Spinal cord (tissue), 10 donors: ENCODE measurements at places on chromosomes 5 and 9. TPM values are rescaled to one million over a fixed set of nuclear protein-coding genes. Genes with fewer than 3 reads are reported as not detected.

Gene DBH
- polyA plus RNA-seq, result 2.2 TPM

Gene IFNA2
- not detected for polyA plus RNA-seq

Gene PCDHGA10
- polyA plus RNA-seq, result 21.1 TPM

Gene SPINK13
- 0.30 TPM for polyA plus RNA-seq

Gene FGF18
- polyA plus RNA-seq, result 2.8 TPM

Gene GHR
- polyA plus RNA-seq, result 11.3 TPM

Gene RNF224
- 1.3 TPM for polyA plus RNA-seq

Gene HNRNPA0
- 69.4 TPM for polyA plus RNA-seq

Gene DIPK1B
- polyA plus RNA-seq, result 65.0 TPM

Gene SPATA6L
- 5.8 TPM for polyA plus RNA-seq

Gene TMEFF1
- 18.0 TPM for polyA plus RNA-seq

Gene STPG3
- polyA plus RNA-seq, result 0.32 TPM

- DNase-seq, result no peak
Measured at GRCh38 chr9:99220011-99220410, 1.7 kb downstream of the ALG2 start.

DNA sequence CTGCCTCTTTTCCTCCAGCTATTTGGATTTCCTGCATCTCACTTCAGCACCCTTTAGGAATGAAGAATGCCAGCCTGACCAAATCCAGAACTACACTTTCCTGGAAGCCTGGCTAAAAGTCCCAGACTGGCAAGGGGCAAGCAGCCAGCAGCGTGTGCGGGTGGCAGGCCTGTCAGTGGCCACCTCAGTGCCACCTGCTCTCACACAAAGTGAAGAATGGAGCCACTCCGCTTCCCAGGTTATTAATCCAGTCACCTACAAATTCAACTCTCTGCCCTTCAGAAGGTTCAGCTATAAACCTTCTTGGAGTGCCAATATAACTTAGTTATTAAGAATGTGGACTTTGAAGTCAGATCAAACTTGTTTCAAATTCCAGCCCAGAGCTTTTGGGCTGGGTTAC, 6.7 kb upstream of the ALDOB start:
- DNase-seq, result no peak

DNA sequence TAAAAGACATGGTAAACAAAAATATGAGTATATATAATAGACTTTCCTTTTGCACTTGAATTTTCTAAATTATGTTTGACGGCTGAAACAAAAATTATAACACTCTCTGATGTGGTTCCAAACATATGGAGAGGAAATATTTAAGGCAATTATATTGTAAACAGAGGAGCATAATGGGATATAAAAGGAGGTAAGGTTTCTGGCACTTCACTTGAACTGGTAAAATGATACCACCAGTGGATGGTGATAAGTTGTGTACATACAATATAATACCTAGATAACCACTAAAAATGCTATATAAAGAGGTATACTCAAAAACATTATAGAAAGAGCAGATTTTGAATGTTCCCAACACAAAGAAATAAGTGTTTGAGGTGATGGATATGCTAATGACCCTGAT, 192.9 kb upstream of the RAD23B start:
- no peak for DNase-seq

- no peak for DNase-seq
Measured at GRCh38 chr5:75199946-75200345, 36.7 kb downstream of the ANKRD31 start.

- DNase-seq, result no peak
Measured at GRCh38 chr5:31598640-31599611, 40.0 kb upstream of the PDZD2 start.

- no peak for DNase-seq
Measured at GRCh38 chr9:72119853-72120252, 29.4 kb upstream of the GDA start.

DNA sequence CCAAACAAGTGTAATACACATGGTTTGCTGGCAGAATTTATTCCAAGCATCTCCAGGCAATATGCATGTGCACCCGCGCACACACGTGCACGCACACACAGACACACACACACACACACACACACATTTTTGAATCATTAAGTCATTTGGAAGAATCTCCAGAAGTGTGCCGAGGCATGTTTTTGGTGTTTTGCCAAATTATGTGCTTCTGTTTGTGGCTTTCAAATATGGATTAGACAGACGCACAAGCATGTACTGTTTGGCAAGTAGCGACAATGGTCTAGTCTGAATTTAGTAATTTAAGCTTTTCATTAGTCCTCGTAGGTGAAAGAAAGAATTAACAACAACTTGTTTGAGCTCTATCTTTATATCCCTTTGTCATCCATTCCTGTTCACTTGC, 36.7 kb downstream of the NFIB start:
- DNase-seq, result peak; percentile 75

GRCh38 chr5:78718824-78719223, 70.3 kb upstream of the LHFPL2 start:
- DNase-seq, result no peak

DNA sequence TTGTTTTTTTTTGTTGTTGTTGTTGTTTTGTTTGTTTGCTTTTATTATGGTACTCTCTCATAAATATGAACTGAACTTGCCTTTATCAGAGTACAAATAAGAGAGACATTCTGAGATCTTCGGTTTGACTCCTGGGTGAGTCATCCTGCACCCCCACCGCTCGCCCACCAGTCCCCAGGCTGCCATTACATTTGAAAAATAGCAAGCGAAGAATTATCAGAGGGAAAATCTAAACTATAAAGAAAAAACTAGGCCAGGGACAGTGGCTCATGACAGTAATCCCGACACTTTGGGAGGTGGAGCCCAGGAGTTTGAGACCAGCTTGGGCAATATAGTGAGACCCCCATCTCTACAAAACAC, 122.1 kb upstream of the MAP3K1 start:
- no peak for DNase-seq

DNA sequence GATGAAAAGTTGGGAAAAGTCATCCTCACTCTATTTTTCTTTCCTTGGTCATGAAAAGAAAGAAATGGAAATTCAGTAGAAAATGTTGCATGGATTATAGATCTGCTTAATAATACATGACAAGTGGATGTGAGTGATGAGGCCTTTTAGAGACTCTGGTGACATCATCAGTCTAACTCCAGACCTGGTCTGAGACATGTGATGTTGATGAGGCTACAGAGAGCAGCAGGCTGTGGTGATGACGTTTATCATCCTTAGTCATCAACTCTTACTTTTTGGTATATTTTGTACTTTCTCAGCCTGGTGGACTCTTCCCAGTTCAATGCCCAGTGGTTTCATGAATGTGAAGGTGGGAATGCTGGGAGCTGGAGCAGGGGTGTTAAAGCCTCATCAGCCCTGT, 116.4 kb downstream of the TTLL11 start:
- no peak for DNase-seq

GRCh38 chr5:157431544-157432200, 28.3 kb upstream of the NIPAL4 start:
- peak; percentile 84 for DNase-seq

DNA sequence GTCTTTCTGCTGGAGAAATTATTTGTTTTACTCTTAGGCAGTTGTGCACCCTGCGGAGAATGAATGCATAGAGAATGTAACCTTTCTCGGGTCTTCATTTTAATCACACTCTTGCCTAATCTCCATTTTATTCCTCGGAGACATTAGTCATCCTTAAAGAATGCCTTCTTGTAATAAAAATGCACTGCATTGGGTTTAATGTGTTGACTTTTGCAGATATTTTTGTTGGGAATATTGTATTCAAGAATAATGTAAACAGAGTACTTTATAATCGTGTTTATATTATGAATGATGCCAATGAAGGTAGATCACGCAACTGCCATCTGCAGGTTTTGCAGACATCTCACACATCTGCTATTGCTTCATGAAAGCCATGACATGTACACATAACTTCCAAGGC, 1093.9 kb upstream of the CDH6 start:
- no peak for DNase-seq

GRCh38 chr9:134463280-134463679, 137.0 kb downstream of the RXRA start:
- no peak for DNase-seq

GRCh38 chr5:82522897-82523296, 244.7 kb upstream of the RPS23 start:
- DNase-seq, result peak; percentile 64

DNA sequence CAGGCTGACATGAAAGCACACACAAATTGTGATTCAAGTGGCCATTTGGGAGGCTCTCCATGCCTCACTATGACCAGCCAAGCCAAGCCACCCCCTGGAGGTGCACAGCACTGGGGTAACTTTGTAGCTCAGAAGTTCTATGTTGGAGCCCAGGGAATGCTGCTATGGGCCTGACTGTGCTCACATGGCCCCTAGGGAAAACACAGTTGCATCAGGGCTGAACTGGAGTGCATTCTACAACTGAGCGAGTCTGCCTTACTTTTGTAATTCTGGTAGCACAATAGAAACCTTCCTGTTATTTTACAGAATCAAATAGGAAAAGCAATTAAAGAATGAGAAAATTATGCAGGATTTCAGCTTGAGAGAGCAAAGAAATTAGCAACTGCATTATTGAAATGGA, 455.5 kb upstream of the TRPC7 start:
- DNase-seq, result no peak

DNA sequence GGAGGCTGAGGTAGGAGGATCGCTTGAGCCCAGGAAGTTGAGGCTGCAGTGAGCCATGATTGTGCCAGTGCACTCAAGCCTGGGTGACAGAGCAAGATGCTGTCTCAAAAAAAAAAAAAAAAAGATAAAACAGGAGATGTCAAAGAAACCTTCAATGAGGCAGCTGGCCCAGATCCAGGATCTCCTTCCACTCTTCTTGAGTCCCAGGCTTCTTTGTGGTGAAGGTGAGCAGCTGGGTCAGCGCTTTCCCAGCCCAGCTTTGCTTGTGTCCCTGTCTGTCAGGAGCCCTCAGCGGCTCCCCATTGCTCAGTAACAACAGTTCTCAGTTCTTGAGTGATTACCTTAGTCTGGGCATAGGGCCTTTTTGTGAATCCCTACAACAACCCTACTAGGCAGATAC, 69.4 kb upstream of the PSD2 start:
- no peak for DNase-seq

- no peak for DNase-seq
Measured at GRCh38 chr9:77017505-77017894, 2.0 kb upstream of the FOXB2 start.

DNA sequence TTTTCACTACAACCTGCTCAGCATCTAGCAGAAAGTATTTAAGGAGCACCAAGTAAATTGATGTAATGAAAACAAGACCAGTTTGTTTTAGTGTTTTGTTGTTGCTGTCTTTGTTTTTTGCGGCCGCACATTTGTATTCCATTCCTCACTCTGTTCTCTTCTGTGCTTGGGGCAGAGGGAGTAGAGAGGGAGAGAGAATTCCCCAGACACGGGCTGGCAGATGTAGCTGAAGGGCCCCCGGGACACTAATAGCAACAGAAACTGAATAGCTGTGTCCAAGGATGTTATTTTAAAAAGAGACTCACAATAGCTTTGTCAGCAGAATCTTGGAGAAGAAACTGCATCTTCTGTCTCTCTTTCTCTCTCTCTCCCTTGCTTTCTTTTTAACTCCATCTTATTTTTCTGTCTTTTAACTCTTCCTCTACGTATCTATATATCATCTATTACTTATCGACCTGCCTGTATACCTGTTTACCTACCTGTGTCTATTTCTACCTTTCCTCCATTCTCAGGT, 145.3 kb downstream of the PAPPA start:
- DNase-seq, result peak; percentile 83
